NCI-H774 (cell line): ENCODE measurements at places on chromosomes 7 and 10.

- DNase-seq: no peak
Observed at GRCh38 chr7:127393368-127394058, 1.0 kb upstream of the ZNF800 start.

DNA sequence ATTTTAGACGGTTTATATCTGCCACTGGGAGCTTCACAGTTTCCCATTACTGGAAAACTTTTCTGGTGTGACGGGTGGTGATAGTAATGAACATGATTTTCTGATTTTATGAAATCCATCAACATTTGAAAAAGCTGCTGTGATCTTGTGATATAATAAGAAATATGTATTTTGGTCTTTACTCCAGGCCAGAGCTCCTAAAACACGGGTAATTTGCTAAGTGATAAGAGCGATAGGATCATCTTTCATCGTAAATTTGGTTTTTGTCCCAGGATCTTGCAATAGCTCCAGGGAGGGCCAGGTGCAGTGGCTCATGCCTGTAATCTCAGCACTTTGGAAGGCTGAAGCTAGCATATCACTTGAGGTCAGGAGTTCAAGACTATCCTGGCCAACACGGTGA lies 10.8 kb upstream of the RNF216 start:
- DNase-seq: no peak

DNA sequence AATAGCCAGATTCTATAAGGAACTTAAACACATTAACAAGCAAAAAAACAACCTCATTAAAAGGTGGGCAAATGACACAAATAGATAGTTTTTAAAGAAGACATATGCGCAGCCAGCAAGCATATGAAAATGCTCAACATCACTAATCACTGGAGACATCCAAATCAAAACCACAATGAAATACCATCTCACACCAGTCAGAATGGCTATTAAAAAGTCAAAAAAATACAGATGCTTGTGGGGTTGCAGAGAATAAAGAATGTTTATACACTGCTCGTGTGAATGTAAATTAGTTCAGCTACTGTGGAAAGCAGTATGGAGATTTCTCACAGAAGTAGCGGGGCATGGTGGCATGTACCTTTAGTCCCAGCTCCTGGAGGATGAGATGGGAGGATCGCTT lies 164.0 kb downstream of the CHRM2 start:
- DNase-seq: no peak

- DNase-seq: no peak
Observed at GRCh38 chr7:42128703-42129102, 108.3 kb downstream of the GLI3 start.

DNA sequence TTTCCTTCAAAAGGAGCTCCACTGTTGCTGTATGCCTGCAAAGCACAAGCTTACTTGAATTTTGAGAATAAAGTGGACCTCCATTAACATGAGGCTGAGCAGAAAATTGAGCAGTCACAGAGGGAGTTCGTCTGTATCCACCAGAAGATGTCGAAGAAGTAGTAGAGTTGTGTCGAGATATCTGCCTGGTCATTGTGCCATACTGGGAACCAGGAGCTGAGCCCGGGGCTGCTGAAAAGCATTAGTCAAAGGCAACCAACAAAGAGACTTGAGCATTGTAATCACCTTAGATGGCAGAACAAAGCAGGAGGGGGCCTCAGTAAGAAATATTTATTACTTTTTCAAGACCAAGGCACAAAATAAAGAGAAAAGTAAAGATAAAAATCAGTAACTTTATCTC lies 61.5 kb downstream of the PDSS1 start:
- no peak for DNase-seq

DNA sequence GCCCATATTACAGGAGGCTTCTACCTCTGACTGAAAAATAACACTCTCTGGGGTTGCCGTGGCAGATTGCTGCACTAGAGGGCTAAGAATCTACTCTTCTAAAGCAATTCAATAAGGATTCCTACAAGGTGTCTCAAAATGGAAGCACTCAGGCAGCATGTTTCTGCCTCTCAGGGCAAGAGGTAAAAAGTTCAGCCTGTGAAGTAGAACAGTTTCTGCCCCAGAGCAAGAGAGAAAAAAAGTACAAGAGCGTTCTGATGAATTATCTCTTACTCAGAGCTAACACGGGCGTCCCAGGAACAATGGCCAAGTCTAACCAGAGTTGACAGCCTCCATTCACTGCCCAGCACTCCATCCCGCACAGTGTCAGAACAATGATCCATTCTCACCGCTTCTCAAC lies 71.3 kb upstream of the TES start:
- no peak for DNase-seq

GRCh38 chr10:114403541-114404161 lies 651 bp downstream of the AFAP1L2 start:
- no peak for DNase-seq

- DNase-seq: no peak
Observed at GRCh38 chr10:94878649-94879048, 59.8 kb upstream of the CYP2C9 start.

- DNase-seq: peak; percentile 46
Observed at GRCh38 chr7:26078437-26079336, 73.3 kb upstream of the NFE2L3 start.

GRCh38 chr7:143383642-143383957 lies 2.5 kb downstream of the ZYX start:
- no peak for DNase-seq

DNA sequence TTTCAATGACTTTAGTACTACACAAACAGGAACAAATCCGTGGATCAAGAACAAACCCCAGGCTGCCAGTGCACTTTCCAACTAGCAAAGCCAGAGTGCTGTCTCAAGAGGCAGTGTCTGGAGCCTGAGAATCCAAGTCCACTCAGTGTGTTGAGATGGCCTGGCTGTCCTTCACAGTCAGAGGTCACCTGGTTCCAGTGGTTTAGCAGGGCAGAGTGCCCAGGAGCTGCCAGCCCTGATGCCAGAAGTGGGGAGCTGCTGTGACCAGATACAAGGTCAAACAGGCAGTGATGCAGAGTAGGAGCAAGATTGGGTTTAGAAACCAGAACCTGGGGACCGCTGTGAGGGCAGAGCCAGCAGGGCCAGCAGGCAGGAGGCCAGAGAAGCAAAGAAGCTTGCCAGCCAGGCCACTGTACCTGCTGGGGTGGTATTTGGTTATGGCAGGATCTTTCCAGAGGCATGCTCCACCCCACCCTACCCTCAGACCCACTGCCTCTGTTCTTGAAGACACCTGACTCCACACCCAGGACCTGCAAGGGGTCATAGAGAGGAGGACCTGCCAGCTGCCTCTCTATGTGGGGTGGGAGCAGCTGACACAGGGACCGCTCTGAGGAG lies 35.6 kb upstream of the C10orf90 start:
- DNase-seq: no peak

GRCh38 chr10:24468281-24468751 lies 255.4 kb downstream of the ARHGAP21 start:
- DNase-seq: no peak

DNA sequence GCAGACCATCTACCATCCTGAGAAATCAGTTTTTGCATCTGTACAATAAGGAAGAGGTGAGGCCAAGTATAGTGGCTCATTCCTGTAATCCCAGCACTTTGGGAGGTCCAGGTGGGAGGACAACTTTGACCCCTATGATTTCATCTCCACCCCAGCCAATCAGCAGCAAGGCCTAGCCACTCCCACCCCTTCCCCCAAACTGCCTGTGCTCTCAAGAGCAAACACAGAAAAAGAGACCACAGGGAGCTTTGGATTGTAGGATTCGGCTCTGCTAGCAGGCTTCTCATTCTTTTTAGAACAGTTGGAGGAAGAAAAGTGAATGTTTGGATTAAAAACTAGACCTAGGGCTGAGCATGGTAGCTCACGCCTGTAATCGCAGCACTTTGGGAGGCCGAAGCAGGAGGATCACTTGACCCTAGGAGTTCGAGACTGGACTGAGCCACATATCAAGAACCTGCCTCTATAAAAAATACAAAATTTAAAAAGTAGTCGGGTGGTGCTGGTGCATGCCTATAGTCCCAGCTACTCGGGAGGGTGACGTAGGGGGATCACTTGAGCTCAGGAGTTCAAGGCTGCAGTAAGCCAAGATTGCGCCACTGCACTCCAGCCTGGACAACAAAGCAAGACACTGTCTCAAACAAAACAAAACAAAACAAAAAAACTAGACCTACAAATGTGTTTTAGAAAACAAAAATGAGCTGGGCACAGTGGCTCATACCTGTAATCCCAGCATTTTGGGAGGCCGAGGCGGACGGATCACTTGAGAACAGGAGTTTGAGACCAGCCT lies 25.1 kb upstream of the PROSER2 start:
- no peak for DNase-seq

DNA sequence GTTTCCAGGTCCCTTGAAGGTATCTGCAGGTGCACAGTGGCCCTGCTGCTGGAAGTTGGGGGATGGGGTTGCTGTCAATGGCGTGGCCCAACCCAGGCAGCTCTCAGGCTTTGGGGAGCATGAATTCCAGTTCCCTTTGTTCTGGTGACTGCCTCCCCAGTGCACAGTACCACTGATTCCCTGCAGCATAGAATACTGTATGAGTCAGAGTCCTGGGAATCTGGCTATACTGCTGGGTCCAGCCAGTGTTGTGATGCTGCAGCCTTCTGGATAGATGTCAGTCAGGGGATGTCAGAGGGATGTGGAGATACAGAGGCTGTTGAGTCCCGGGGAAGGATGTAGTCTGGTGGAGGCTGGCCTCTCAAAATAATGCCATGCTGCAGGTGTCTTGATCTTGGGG lies 99.3 kb downstream of the LANCL2 start:
- DNase-seq: no peak

DNA sequence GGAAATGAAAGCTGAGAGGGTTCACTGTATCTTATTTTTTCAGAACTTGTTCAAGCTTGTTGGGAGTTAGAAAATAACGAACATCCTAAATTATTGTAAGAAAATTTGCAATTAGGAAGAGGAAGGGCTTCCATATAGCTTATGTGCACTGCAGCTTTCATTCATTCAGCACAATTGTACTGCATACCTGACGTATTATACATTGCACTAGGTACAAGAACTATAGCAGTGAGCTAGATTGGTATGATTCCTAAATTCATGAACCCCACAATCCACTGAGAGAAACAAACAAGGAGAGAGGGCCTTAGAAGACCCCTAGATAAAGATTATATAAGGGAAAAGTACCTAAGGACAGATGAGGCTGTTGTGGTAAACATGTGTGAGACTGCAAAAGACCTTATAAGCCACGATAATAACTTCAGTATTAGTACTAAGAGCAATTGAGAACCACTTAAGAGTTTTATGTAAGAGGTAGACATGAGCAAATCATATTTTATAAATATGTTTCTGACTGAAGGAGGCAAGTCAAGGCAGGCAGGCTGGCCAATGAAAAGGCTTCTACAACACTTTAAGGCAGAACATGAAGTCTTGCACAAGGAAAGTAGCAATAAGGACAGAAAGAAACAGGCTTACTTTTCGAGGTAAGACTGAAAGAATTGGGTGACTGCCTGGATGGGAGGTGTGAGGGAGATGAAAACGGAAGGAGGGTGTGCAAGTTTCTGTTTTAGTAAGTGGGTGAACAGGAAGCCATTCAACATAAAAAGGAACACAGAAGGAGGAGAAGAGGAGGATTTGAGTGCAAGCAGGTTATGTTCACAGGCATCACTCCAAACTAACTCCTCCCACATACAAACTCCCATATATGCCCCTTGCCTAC lies 77.9 kb upstream of the LRRN3 start:
- DNase-seq: no peak

DNA sequence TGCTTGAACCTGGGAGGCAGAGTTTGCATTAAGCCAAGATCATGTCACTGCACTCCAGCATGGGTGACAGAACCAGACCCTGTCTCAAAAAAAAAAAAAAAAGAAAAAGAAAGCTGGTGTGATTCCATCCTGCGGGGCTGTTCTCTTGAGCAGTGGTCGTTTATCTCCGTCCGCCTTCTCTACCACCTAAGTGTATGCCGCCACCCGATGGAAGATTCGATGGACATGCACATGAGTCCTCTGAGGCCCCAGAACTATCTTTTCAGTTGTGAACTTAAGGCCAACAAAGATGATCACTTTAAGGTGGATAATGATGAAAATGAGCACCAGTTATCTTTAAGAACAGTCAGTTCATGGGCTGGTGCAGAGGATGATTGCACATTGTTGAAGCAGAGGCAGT lies 65.7 kb downstream of the ABRAXAS2 start:
- no peak for DNase-seq

GRCh38 chr7:157775021-157775559 lies 438.3 kb downstream of the DNAJB6 start:
- DNase-seq: no peak

DNA sequence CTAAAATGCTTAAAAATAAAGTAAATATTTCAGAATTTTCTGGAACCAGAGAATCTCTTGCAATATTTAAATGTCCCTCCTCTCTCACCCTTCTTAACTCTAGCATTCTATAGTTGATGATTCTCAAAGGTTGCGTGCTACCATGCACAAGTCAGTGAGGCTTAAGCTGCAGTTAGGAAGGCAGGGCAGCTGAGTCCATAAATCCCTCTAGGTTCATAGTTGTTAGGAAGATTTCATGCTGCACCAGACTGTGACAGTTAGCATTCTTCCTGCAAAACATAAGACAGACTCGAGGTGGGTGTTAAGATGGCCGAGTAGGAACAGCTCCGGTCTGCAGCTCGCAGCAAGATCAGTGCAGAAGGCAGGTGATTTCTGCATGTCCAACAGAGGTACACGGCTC lies 70.6 kb downstream of the MET start:
- DNase-seq: no peak

- DNase-seq: no peak
Observed at GRCh38 chr7:86989407-86989806, 70.0 kb downstream of the ELAPOR2 start.

- no peak for DNase-seq
Observed at GRCh38 chr10:64630534-64630933, 1109.3 kb downstream of the REEP3 start.
